ENCODE measurements at places on chromosomes 4 and X.

DNA sequence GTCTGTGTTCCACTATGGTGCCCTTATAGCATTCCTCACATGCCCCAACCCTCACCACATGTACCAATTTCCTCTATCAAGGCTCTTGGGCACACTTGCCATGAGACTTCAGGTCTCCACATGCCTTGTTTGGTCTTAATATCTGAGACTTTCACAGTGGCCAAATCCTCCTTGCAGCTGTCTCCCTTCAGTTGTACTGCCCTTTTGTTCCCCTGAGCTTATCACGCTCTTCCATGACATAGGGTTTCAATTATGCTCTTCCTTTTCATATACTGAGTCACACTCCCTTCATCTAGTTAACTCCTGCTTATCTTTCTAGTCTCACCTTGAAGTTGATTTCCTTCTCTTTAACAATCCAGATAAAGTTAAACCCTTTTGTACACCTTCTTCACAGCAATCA is 212.9 kb downstream of the PDHA2 start:
- DNase-seq = no peak

DNA sequence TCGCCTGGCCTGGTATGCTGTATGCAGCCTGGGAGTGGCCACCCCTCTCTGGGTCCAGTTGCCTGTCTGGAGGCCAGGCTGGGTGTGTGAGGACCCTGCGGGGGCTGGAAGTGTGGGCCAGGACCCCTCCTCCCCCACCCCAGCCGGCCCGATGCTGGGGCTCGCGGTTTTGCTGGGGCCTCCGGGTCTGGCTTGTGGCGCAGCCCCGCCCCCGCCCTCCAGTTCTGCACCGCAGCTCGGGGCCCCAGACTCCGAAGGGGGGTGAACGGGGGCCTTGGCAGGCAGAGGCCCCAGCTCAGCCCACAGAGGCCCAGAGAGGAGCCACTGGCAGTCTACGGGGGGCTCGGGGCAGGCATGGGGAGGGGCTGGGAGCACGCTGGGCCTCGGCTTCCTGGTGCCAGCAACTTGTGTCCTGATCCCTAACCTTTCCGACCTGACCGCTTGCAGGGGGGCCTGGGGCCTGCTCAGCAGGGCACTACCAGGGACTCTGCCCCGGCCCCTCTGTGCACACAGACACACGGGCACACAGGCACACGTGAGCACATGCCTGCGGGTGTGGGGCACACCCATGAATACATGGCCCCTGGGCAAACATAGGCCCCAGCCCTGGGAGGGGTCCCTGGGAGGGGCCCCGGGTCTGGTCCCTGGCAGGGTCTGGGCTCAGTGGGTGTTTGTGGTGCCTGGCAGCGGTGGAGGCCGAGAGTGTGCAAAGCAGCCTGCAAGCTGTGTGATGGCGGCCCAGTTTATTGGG is 21.4 kb upstream of the FGFR3 start:
- DNase-seq = no peak

GRCh38 chrX:129566073-129566472 is 26.0 kb downstream of the OCRL start:
- DNase-seq = no peak

GRCh38 chr4:146132445-146132844 is 43.1 kb upstream of the LSM6 start:
- no peak for DNase-seq

DNA sequence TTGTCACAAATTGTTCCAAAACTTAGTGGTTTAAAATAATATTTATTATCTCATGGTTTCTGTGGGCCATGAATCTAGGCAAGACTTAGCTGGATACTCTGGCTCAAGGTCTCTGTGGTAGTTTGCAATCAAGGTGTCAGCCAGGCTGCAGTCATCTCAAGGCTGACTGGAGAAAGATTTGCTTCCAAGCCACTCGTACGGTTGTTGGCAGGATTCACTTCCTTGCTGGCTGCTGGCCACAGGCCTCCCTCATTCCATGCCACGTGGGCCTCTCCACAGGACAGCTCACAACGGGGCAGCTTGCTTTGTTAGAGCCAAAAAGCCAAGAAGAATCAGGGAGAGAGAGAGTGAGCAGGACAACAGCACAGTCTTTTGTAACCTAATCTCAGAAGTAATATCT is 101.4 kb downstream of the WWC2 start:
- DNase-seq = no peak

Data from effector CD8-positive, alpha-beta T cell (primary cell).